ACHN (cell line): ENCODE measurements at places on chromosomes 4 and X.

DNA sequence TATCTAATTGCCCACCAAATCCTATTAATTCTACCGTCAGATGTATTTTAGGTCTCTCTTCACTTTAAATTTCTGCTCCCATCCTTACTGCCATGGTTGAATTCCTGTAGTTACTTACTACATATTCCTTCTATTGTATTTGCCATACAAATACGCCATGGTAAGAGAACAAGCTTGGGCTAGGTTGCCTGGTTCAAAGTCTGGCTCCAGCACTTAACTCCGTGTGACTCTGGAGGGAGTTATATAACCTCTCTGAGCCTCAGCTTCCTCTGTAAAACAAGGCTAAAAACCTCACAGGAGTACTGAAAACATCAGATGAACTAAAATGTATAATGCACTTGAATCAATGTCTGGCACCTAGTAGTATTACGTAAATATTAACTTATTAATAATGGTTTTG, 260.3 kb upstream of the RPS6KA3 start:
- DNase-seq: no peak

DNA sequence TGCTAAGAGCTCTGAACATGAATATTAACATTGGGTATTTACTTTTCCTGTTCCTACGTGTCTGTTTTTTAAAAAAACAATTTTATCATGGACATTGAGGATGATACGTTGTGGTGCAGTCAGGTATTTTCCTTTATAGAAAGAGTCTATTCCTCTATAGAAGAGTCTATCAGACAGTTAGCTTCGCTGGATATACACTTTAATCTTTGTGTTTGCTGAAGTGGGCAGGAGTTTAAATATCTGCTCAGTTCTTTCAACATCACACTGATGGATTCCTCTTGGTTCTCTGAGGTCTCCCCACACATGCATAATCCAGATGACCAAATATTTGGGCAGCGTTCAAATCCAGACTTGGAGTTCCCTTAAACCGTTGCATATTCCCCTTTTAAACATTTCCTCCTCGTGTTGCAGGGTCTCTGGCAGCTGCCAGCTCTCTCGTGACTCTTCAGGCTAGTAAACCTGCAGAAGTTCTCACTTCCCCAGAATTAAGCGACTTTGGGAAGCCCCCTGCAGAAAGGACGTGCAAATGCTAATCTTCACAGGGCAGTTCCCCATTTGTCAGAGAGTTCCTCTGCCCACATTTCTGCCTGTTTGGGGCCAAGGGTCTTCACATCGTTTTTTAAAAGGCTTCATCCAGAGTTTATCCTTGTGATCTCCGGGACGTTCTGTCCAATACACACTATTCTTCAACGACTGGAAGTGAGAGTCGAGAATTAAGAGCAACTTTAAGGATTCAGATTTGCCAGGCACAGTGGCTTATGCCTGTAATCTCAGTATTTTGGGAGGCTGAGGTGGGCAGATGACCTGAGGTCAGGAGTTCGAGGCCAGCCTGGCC, 20.5 kb upstream of the DHRSX start:
- no peak for DNase-seq

DNA sequence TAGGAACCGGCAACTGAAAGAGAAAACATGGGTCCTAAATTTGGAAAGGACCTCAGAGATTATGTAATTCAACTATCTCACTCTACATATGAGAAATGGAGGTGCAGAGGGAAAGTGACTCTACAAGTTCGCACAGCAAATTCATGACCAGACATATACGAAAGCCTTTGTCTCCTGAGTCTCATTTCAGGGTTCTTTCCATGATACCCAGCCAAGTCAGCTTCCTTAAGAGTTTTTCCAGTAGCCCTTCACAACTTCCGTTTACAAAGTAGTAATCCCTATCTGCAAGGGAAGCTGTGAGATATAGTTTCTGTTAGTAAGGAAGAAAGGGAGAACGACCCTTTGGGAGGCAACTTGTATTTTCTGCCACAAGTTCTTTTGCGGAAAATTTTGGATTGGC, 110.6 kb downstream of the TEX13A start:
- DNase-seq: no peak

DNA sequence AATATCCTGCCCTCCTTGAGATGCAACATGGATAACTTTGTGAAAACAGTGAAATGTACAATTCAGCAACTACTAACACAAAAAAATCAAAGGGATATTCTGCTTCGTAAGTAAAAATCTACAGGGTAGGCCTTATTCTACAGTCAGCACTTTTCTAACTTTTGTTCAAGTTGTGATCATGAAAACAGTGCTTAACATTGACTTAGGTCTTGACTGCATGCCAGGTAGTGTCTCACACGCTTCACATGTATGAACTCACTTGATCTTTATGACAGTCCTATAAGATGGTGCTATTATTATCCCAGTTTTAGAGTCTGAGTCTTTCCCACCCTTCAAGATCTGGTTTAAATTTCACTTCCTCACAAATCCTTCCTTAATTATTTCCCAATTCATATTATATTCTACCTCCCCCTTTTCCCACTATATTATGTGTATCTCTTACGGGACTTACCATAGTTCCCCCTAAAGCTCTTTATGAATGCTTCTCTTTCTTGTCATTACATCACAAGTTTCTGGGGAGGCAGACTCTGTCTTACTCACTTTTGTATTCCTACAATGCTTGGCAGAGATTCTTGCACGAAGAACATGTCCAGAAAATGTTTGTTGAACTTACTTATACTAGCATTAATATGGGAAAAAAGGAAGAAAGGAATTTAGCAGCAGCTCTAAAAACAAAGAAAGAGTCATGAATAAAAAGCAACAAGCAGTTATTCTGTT, 179.8 kb downstream of the SCFD2 start:
- DNase-seq: no peak

- no peak for DNase-seq
Observed at GRCh38 chr4:16729336-16729735, 169.1 kb downstream of the LDB2 start.

- peak; percentile 71 for DNase-seq
Observed at GRCh38 chr4:137651128-137651527, 118.8 kb upstream of the PCDH18 start.

GRCh38 chr4:128552586-128552907, 257.0 kb upstream of the JADE1 start:
- DNase-seq: no peak

- peak; percentile 39 for DNase-seq
Observed at GRCh38 chr4:10013722-10014121, 7.6 kb downstream of the SLC2A9 start.

DNA sequence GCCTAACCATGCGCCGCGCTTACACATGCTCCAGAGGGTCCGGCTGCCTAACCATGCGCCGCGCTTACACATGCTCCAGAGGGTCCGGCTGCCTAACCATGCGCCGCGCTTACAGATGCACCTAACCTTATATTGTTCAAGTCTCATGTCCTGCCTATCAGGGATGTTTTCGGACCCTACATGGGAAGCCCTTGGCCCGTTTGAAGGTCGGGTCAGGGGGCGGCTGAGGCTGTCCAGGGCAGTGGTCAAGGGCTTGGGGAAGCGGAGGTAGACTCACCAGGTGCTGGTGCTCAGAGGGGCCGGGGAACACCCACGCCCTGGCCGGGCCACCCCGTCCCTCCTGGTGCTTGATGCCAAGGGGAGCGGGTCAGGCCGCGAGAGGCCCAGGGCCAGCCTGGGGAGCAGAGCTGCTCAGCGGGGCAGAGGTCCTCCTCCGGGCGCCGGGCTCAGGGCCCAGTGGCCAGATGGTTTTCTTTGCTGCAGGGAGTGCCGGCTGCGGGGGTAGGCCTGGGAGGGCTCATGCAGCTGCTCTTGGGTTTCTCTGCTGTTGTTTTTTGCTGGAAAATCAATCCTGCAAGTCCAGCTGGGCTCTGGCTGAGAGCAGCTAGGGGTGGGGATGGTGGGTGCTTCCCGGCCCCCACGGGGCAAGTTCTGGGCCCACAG, 35.4 kb upstream of the SPON2 start:
- DNase-seq: no peak

DNA sequence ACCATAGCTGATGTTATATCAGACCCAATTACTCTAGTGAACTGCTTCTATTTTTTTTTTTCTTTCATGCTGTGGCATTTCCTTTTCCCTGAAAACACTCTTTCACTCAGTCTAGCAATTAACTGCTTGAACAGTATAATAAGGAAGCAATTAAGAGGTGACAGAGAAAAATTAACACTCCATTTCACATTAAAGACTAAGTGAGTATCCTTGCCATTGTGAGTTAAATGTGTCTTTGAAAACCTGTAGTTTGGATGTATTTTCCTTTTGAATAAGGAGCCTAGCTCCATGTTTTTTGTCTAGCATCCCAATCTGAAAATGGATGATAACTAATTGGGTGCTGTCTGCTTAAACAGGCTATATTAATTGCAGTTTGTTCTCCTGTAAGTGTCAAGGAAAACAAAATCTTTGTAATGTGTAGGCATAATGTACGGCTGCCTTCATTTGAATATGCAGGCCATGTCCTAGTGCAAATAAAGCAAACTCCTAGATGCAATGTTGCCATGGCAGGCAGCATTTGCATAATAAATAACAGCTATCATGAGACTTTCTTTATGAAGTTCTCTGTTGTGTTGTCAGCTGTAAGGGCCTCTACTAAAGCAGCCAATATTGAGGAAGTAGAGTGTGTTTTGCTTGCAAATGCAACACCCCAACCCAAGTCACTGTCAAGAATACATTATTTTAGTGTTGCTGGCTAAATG, 416.7 kb downstream of the ZIC3 start:
- DNase-seq: no peak

DNA sequence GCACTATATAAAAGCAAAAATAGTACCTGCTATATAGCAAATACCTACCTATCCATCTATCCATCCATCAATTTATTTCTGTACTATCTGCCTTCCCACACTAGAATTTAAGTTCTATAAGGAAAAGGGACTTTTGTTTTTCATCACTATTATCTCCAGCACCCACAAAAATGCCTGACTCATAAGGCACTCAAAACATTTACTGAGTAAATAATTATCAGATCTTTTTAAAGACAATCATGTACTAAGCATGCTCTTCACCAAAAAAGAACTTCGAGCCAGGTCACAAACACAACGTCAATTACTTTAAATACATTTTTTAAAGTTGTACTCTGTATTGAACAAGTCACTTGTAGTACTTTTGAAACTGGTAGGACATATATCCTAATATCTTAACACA, 119.9 kb downstream of the FBXW7 start:
- peak; percentile 69 for DNase-seq

- no peak for DNase-seq
Observed at GRCh38 chr4:1222938-1223690, 25.8 kb downstream of the CTBP1 start.

- DNase-seq: peak; percentile 11
Observed at GRCh38 chrX:9466124-9466495, 1.3 kb downstream of the TBL1X start.

DNA sequence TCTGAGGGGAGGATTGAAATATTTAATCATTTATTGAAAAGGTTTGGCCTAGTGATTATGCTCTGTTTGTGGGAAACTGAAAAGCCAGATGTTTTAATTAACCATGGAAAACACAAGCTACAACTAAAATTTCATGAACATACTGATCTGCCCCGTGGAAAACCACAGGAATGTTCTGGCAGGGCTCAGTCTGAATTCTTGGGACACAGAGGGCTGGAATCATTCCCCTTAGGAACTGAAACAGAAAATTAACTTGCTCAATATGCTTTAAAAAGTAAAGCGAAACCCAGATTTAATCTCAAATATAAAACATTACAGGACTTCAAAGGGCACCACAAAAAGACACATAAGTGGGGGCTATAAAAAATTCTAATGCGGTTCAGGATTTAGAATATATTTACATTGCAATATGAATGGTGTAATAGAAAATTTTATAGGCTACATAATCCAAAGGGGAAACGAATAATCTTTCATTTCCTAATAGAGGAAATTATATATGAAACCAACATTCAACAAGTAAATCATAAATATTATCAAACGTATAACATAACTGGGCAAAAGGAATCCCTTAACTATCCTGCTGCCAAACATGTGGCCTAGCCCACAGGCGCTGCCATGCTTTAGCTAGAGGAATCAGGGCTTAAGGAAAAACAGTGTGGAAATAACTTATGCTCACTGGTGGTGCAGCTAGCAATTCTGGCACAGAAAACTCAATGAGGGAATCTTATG, 70.9 kb downstream of the APBB2 start:
- peak; percentile 90 for DNase-seq

- no peak for DNase-seq
Observed at GRCh38 chrX:119539872-119540271, 25.3 kb downstream of the STEEP1 start.

- no peak for DNase-seq
Observed at GRCh38 chr4:105025263-105026017, 121.2 kb upstream of the TET2 start.

DNA sequence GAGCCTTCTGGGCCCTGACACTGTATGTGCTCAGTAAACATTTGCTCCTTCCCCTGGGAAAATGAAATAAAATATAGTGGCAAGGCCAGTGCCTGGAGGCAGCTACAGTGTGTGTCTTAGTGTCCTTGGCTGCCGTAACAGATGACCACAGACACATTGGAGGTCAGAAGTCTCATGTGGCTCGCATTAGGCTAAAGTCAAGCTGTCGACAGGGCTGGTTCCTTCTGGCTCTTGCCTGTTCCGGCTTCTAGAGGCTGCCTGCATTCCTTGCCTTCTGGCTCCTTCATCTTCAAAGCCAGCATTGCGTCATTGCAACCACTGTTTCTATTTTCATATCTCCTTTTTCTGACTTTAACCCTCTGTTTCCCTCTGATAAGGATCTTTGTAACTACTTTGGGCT, 83.6 kb upstream of the STX18 start:
- DNase-seq: no peak

DNA sequence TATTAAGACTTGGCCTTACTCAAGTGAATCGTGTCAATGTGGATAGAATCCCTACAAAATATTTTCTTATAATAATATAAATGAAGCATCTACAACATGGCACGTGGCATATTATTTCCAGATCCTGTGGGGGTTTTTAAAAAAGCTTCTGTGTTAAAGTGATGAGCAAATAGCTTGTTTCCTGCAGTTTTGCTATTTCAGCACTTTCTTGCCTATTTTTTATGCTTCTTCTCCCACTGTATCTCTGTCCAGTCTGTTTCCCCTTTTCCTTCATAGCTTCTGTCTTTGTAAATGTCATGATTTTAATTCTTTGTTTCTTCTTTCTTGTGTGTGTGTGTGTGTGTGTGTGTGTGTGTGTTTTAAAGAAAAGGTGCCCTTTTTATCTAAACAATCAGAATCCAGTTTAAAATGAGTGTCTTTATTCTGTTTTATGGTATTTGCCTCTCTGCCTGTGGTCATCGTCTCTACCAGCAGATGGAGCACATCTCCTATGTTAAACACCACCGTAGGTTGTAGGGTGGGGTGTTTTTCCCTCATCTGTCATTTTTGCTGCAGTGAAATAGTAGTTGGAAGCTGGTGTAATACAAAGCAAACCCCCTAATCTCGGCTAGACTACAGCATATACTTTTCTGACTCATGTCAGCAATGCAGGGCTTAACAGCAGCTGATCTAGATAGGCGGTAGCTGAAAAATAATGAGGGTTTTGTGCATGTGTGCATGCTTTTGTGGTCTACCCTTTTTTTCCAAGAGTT, 33.1 kb downstream of the FTHL17 start:
- DNase-seq: peak; percentile 6

- peak; percentile 52 for DNase-seq
Observed at GRCh38 chrX:68685685-68686084, 38.2 kb downstream of the STARD8 start.
